Progenitor cell of endocrine pancreas (in vitro differentiated cells): ENCODE measurements at places on chromosomes 7 and 10.

DNA sequence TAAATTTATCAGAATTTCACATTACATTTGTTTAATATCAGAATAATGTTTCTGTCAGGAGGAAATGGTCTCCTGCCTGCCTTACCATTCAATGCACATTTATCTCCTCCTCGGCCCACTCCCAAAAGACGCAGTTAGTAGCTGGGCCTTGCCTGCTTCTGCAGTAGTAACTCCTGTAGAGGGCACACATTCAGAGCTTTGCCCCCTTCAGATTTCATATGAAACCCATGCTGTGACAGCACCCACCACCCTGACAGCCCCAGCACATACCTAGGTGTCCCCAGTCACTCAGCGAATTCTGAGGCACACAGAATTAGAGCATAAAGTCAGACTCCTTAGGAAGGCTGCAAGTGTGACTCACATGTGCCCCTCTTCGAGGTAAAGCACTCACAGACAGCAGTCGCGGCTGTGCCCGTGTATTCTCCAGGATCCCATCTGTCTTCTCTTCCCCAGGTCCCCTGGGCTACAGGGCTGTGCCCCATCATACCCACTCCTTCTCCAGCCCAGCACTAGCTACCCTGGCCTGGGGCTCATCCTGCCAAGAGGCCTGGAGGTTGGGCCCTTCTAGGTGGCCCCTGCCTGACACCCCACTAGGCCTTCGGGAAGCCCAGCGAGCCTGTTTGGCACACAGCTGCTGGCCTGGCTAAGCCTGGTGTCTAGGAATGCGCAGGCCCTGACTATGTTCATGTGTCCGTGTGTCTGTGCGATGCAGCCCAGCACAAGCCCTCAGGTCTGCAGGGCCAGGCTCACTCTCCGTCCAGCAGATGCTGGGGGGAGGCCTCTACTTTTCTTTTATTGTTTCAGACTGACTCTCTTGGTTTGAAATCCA, 4.7 kb upstream of the DEPP1 start:
- H3K4me3 ChIP-seq: no peak overlapping the region
- peaks cover 3% of the 10 kb centered on the region for H3K36me3 ChIP-seq
- peaks cover 41% of the 10 kb centered on the region for H3K4me1 ChIP-seq
- H3K27ac ChIP-seq: no peak overlapping the region

DNA sequence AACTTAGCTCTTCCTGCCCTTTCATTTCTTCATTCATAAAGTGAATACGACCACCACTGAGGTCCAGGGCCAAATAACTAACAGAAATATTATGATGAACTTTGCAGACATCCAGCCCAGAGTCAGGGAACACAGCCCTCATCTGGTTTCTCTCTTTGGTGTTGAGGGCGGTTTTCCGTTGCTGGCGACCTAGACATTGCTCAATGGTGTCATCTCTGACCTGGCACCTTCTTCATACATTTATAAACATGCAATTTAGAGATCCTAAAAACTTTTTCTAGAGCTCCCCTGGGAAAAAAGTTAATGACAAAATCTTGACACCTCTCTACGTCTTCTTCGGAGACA, 324 bp upstream of the TET1 start:
- H3K4me3 ChIP-seq: peak overlapping the region; percentile 84
- DNase-seq: no peak
- H3K4me1 ChIP-seq: peaks cover 20% of the 10 kb centered on the region

GRCh38 chr7:29345590-29345989, 151.0 kb downstream of the CHN2 start:
- no peaks in the 10 kb centered on the region for H3K27me3 ChIP-seq
- DNase-seq: no peak
- no peak overlapping the region for H3K27ac ChIP-seq
- no peaks in the 10 kb centered on the region for H3K36me3 ChIP-seq
- no peak overlapping the region for H3K4me3 ChIP-seq

DNA sequence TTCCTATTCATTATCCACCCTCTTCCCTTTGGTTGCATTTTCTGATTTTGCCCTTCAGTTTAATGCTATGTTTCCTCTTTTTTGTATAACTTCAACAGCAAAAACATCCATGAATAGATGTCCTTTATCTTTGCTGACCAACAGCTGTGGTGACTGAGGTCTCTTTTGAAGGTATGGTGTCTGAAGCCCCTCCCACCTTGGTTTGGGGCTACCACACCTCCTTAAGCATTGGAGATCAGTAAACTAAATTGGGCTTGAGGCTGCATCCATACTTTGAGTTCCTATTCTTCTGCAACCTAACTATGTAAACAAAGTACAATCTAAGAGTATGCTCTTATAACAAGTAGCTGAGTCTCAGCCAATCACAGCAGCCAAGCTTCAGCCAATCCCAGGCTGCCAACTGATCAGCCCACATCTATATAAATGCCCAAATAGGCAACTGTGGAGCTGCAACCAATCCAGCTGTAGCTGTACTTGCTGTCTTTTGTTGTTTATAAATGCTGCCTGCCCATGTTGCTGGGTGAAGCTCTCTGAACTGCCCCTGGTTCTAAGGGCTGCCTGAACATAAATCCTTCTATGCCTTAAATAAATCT, 69.4 kb upstream of the PDLIM1 start:
- no peak for DNase-seq
- peaks cover 3% of the 10 kb centered on the region for H3K36me3 ChIP-seq
- peaks cover 37% of the 10 kb centered on the region for H3K4me1 ChIP-seq
- no peaks in the 10 kb centered on the region for H3K27me3 ChIP-seq
- no peak overlapping the region for H3K4me3 ChIP-seq
- no peak overlapping the region for H3K27ac ChIP-seq

- H3K27me3 ChIP-seq: no peaks in the 10 kb centered on the region
- no peak overlapping the region for H3K27ac ChIP-seq
- H3K4me1 ChIP-seq: no peaks in the 10 kb centered on the region
- no peak for DNase-seq
- H3K4me3 ChIP-seq: no peak overlapping the region
Observed at GRCh38 chr7:19754521-19755116, 18.8 kb downstream of the TMEM196 start.
